ENCODE measurements at places on chromosomes 16 and 17. TPM values are rescaled to one million over a fixed set of nuclear protein-coding genes. Genes with fewer than 3 reads are reported as not detected.

DNA sequence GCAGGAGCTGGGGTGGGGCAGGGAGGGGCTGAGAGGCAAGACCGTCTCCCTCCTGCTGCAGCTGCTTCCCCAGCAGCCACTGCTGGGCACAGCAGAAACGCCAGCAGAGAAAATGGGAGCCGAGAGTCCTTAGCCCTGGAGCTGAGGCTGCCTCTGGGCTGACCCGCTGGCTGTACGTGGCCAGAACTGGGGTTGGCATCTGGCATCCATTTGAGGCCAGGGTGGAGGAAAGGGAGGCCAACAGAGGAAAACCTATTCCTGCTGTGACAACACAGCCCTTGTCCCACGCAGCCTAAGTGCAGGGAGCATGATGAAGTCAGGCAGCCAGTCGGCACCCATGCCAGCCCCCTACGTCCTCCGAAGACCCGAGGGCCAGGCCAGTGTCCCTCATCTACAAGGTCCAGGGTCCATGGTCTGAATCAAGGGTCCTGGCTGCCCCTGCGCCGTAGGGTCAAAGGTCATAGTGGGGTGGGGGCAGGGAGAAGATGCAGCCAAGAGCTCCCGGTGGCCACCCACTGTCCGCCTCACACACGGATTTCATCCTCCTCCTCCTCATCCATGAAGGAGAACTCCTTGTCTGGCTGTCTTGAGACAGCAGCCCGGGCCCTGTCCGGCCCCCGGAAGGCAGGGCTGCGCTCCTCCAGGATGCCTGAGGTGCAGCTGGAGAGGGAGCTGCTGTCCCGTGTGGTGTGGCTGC lies 23.4 kb upstream of the CPSF4L start:
- no peaks in the 10 kb centered on the region for H3K36me3 ChIP-seq
- H3K27me3 ChIP-seq: no peaks in the 10 kb centered on the region
- no peak overlapping the region for H3K27ac ChIP-seq
- no peak for DNase-seq
- H3K4me1 ChIP-seq: no peaks in the 10 kb centered on the region

- DNase-seq: peak; percentile 84
- no peaks in the 10 kb centered on the region for H3K27me3 ChIP-seq
- no peaks in the 10 kb centered on the region for H3K4me1 ChIP-seq
- H3K36me3 ChIP-seq: peaks cover 20% of the 10 kb centered on the region
- no peak overlapping the region for H3K27ac ChIP-seq
Measured at GRCh38 chr16:67546761-67547422, 15.4 kb upstream of the CTCF start.

DNA sequence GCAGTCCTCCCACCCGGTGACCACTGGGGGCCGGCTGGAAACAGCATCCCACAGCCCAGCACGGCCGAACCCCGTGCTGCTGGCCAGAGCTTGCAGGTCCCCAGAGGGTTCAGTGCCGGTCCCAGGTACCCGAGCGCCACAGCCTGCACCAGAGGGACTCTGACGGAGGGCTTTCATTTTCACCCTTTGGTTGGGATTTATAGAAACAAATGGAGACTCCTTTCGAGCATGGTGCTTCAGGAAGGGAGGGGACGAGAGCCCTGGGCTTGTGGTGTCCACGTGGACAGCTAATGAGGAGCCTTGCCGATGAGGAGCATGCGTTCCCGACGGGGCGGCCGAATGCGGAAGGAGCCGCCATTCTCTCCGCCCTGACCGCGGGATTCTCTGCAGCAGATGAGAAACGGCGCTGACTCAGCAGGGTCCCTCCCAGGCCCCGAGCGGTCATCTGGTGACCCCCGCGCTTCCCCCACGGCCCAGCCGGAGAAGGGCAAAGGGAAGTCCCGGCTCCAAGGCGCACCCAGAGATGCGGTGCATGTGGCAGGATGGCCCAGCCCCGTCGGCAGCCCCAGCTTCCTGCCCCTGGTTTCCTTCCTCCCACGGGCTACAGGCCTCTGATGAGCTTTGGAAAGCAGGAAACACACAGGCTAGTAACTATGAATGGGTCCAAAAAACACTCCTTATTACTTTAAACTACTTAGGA lies 9.8 kb downstream of the SLC38A10 start:
- H3K4me3 ChIP-seq: no peak overlapping the region
- peak; percentile 60 for DNase-seq
- H3K27me3 ChIP-seq: no peaks in the 10 kb centered on the region
- H3K27ac ChIP-seq: peak overlapping the region; percentile 57
- no peaks in the 10 kb centered on the region for H3K4me1 ChIP-seq

DNA sequence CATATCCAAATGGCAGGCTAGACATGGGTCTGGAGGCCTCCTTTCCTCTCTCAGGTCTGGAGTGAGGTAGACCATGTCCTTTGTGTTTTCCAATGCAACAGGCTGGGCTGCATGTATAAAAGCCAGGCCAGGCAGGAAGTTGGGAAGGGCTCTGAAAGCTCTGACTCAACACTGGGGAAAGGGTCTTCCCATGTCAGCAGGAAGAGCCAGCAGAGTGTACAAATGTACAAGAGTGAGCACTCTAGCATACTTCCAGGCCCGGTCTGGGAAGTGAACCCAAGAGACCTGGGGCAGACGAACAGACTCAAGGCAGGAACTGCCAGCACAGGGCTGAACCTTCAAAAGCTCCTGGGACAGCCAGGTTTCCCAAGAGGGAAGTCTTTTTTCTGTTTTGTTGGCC lies 7.0 kb downstream of the ATPAF2 start:
- H3K27ac ChIP-seq: no peak overlapping the region
- no peak overlapping the region for H3K4me3 ChIP-seq
- H3K27me3 ChIP-seq: no peaks in the 10 kb centered on the region
- H3K4me1 ChIP-seq: no peaks in the 10 kb centered on the region

DNA sequence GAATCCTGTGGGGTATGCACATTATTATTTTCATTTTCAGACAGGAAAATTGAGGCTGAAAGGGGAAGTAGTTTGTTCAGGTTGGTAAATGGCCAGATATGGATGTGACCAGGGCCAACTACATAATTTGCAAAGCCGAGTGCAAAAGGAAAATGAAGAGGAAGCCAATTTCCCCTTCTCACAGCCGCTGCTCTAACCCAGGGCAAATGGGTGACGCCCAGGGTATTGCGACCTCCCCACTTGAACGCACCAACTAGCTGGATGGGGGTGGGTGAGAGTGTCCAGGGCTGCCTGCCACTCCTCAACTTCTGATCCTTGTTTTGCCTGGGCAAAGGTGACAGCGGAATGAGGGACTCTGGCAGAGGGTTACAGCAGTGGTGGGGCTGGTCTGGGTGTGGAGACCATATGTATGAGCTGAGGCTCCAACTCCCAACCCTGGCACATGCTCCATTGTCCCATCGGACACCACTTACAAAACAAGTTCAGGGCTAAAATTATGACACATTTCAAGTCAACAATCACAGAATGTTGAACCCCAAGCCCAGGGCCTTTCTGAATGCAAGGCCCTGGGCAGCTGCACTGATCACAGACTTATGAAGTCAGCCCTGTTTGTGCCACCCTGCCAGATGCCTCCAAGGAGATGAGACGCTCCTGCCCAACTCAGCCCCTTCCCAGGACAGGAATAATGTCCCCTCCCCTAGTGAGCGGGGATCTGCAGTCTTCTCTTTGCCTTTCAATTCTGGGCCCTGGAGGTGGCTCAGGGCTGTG lies 1.7 kb downstream of the ANKRD40CL start:
- no peak for DNase-seq
- no peak overlapping the region for H3K27ac ChIP-seq
- H3K27me3 ChIP-seq: no peaks in the 10 kb centered on the region
- H3K4me3 ChIP-seq: no peak overlapping the region
- peaks cover 18% of the 10 kb centered on the region for H3K4me1 ChIP-seq

DNA sequence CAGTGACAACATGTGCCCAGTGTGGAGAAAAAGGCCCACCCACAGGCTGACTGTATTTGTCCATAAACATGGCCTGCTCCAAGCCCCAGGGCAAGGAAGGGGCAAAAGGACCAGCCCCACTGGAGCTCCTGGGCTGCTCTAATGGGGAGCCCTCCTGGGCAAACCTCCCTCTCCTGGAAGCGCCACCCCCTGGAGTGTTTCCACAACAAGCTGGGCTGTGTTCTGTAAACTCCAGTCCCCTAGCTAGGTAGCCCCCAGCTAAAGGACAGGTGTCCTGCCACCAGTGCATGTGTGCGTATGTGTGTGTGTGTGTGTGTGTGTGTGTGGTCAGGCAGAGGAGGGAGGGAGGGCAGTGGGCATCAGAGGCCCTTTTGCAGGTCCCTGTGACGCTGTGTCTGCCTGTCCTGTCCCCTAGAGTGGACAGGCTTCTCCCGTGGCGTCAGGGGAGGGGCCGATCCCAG lies 11.3 kb upstream of the STAC2 start:
- H3K27ac ChIP-seq: no peak overlapping the region
- H3K27me3 ChIP-seq: no peaks in the 10 kb centered on the region
- H3K4me1 ChIP-seq: peaks cover 3% of the 10 kb centered on the region

- H3K36me3 ChIP-seq: no peaks in the 10 kb centered on the region
- H3K4me3 ChIP-seq: no peak overlapping the region
- DNase-seq: no peak
- no peak overlapping the region for H3K27ac ChIP-seq
Measured at GRCh38 chr16:30846649-30847402, 47.1 kb downstream of the BCL7C start.

- peaks cover 4% of the 10 kb centered on the region for H3K4me1 ChIP-seq
- H3K36me3 ChIP-seq: peaks cover 22% of the 10 kb centered on the region
- peak; percentile 39 for DNase-seq
- H3K27ac ChIP-seq: no peak overlapping the region
- H3K27me3 ChIP-seq: no peaks in the 10 kb centered on the region
Measured at GRCh38 chr17:602436-602835, 112.2 kb downstream of the VPS53 start.

- no peak overlapping the region for H3K4me3 ChIP-seq
- no peaks in the 10 kb centered on the region for H3K36me3 ChIP-seq
- no peaks in the 10 kb centered on the region for H3K4me1 ChIP-seq
Measured at GRCh38 chr17:34117811-34118210, 137.3 kb upstream of the CCL2 start.

DNA sequence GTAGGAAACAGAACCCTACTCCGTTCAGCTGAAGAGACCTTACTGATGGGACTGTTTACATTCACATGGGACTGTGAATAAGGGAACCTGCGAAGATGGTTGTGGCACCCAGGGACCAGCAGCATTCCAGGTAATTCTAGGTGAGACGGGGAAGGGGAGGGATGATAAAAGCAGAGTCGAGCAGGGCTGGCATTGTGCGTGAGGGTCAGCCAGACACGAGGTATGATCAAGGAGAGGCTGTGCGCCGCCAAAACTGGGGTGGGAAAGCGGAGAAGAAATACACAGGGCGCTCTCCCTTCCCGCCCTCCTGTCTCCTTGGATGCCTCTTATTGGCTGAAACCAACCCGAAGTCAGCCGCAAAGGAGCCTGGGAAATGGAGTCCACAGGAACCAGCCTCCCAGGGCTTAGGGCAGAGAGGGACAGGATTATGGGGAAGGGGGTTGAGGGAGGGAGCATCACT lies 38.4 kb upstream of the CSNK2A2 start:
- H3K4me3 ChIP-seq: peak overlapping the region; percentile 79
- DNase-seq: peak; percentile 73
- H3K27ac ChIP-seq: no peak overlapping the region
- no peaks in the 10 kb centered on the region for H3K4me1 ChIP-seq
- H3K27me3 ChIP-seq: no peaks in the 10 kb centered on the region

DNA sequence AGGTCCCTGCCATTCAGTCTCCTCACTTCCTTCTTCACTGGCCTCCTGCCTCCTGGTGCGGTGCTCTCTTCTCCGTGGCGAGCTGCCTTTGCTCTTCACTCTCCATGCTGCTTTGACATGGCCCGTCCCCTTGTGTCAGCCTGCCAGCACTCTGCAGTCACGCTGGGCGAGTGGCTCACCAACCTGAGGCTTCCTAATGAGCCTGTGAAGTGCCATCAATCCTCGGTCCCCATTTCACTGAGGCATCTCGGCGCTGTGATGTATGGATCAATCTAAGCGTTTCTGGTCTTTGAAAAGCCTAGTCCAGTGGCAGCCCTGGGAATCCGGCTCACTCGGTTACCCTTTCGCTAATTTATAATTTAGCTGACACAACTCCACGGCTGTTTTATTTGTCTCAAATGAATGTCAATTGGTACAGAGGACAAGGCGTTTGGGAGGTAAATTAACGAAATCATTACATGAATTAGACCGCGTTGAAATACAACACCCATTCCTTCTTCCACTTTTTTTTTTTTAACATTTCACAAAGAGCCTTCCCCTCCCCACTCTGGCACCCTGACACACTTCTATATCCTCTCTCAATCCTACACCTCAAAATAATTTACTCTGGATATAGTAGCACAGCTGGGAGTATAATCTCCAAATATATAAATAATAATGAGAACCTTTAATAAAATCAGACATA lies 610.7 kb downstream of the TMEM114 start:
- H3K36me3 ChIP-seq: no peaks in the 10 kb centered on the region
- H3K4me3 ChIP-seq: no peak overlapping the region
- no peak overlapping the region for H3K27ac ChIP-seq
- no peaks in the 10 kb centered on the region for H3K27me3 ChIP-seq

- H3K36me3 ChIP-seq: peaks cover 14% of the 10 kb centered on the region
- no peaks in the 10 kb centered on the region for H3K4me1 ChIP-seq
- no peaks in the 10 kb centered on the region for H3K27me3 ChIP-seq
- no peak overlapping the region for H3K27ac ChIP-seq
- DNase-seq: no peak
- no peak overlapping the region for H3K4me3 ChIP-seq
Measured at GRCh38 chr16:58177353-58177710, 20.6 kb downstream of the CSNK2A2 start.

DNA sequence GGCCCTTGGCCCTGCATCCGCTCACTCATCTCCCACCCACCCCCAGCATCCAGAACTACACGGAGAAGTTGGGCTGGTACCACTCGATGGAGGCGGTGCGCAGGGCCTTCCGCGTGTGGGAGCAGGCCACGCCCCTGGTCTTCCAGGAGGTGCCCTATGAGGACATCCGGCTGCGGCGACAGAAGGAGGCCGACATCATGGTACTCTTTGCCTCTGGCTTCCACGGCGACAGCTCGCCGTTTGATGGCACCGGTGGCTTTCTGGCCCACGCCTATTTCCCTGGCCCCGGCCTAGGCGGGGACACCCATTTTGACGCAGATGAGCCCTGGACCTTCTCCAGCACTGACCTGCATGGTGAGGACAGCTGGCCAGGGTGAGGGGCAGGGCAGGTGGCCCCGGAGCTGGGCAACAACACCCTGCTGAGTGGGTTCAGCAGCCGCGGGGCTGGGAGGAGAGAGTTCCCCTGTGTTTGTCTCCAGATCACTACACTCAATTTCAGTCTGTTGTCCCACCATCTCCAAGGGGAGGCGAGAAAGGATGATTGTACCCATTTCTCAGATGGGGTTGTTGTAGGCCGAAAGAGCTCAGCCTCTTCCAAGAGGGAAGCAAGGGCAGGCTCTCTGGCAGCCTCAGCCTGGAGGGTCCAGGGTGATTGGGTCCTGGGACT lies 14.4 kb downstream of the MMP15 start:
- no peak overlapping the region for H3K27ac ChIP-seq
- no peak overlapping the region for H3K4me3 ChIP-seq
- H3K27me3 ChIP-seq: no peaks in the 10 kb centered on the region
- H3K36me3 ChIP-seq: peaks cover 24% of the 10 kb centered on the region

- no peaks in the 10 kb centered on the region for H3K36me3 ChIP-seq
- no peak for DNase-seq
- no peak overlapping the region for H3K27ac ChIP-seq
- H3K27me3 ChIP-seq: no peaks in the 10 kb centered on the region
Measured at GRCh38 chr16:85642762-85643358, 29.7 kb downstream of the GSE1 start.

Gene SCARF1
- 20.1 TPM for total RNA-seq

Gene KCTD11
- total RNA-seq: 14.4 TPM

Gene TRAPPC2L
- total RNA-seq: 48.3 TPM

Gene SLC52A1
- 0.19 TPM for total RNA-seq

Gene CDRT15L2
- not detected for total RNA-seq

Gene ZC3H7A
- total RNA-seq: 59.5 TPM

Gene PABPN1L
- total RNA-seq: not detected

Gene NXN
- 26.8 TPM for total RNA-seq
